ENCODE measurements at places on chromosomes 3 and 15. TPM values are rescaled to one million over a fixed set of nuclear protein-coding genes. Genes with fewer than 3 reads are reported as not detected.

GRCh38 chr15:57457726-57458125 lies 81.4 kb downstream of the CGNL1 start:
- no peak overlapping the region for H3K27ac ChIP-seq
- H3K4me3 ChIP-seq: no peak overlapping the region
- H3K4me1 ChIP-seq: peaks cover 17% of the 10 kb centered on the region
- no peaks in the 10 kb centered on the region for H3K36me3 ChIP-seq
- no peak for DNase-seq

- no peaks in the 10 kb centered on the region for H3K27me3 ChIP-seq
- H3K36me3 ChIP-seq: no peaks in the 10 kb centered on the region
- H3K27ac ChIP-seq: no peak within 1 kb of the TSS
- no peak for DNase-seq
- H3K4me1 ChIP-seq: peaks cover 19% of the 10 kb centered on the region
- no peak within 1 kb of the TSS for H3K4me3 ChIP-seq
Measured at GRCh38 chr3:129974564-129974832, at the start of gene TRH. Gene TRH, plus strand, starts transcription at chr3:129974720. Its CDS starts 1,097 bp downstream, at chr3:129975817.

GRCh38 chr15:64743691-64744090 lies 31.7 kb downstream of the RBPMS2 start:
- no peaks in the 10 kb centered on the region for H3K4me1 ChIP-seq
- H3K27me3 ChIP-seq: no peaks in the 10 kb centered on the region
- H3K4me3 ChIP-seq: no peak overlapping the region
- no peak for DNase-seq
- no peaks in the 10 kb centered on the region for H3K36me3 ChIP-seq

GRCh38 chr3:123522320-123523022 lies 62.4 kb downstream of the HACD2 start:
- no peak for DNase-seq
- no peak overlapping the region for H3K27ac ChIP-seq
- H3K36me3 ChIP-seq: no peaks in the 10 kb centered on the region
- no peaks in the 10 kb centered on the region for H3K27me3 ChIP-seq
- peaks cover 15% of the 10 kb centered on the region for H3K4me1 ChIP-seq
- H3K4me3 ChIP-seq: no peak overlapping the region

GRCh38 chr15:75694241-75695182 lies 18.1 kb downstream of the CSPG4 start:
- no peak overlapping the region for H3K4me3 ChIP-seq
- no peaks in the 10 kb centered on the region for H3K36me3 ChIP-seq
- no peak overlapping the region for H3K27ac ChIP-seq
- peak; percentile 65 for DNase-seq
- H3K4me1 ChIP-seq: peaks cover 16% of the 10 kb centered on the region

The TTC23 gene
- total RNA-seq: 26.4 TPM

The PLIN1 gene
- 277 TPM for total RNA-seq

- H3K27ac ChIP-seq: no peak overlapping the region
- H3K36me3 ChIP-seq: no peaks in the 10 kb centered on the region
- H3K4me3 ChIP-seq: no peak overlapping the region
- H3K4me1 ChIP-seq: no peaks in the 10 kb centered on the region
- H3K27me3 ChIP-seq: no peaks in the 10 kb centered on the region
Measured at GRCh38 chr3:134863915-134864314, 68.9 kb downstream of the EPHB1 start.

DNA sequence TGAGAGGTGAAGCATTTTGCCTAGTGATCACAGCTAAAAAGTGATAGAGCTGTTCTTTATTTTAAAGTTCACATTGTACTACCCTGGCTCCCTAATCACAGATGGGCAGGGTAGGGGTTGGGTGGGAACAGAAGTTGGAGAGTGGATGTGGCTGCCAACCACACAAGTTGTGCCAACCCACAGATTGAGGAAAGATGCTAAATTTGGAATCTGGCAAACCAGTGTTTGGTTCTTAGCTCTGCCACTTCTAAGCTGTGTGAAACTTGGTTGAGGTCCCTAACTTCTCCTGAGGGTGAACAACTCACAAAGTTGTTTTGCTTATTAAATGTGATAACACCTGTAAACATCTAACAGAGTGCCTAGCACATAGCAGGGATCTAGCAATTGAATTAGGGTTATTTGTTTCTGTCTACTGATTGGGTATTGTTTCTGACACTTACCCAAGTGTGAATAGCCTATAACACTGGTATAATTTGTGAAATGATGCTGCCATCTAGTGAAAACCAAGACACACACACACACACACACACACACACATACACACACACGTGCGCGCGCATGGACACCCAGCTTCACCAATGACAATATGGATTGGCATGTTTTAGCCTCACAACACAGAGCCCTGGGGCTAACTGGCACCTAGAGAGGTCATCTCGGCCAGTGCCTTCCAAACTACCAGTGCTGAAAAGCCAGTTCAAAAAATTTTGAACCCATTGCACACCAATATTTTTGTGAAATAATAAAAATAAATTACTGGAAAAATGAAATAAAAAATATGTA lies 25.3 kb downstream of the ADGRG7 start:
- no peaks in the 10 kb centered on the region for H3K27me3 ChIP-seq
- H3K4me3 ChIP-seq: no peak overlapping the region
- H3K36me3 ChIP-seq: no peaks in the 10 kb centered on the region

The MLF1 gene
- 4.3 TPM for total RNA-seq

- DNase-seq: no peak
- H3K4me1 ChIP-seq: peaks cover 10% of the 10 kb centered on the region
- no peak overlapping the region for H3K4me3 ChIP-seq
- H3K36me3 ChIP-seq: no peaks in the 10 kb centered on the region
Measured at GRCh38 chr3:66041828-66042227, 3.1 kb upstream of the MAGI1 start.

DNA sequence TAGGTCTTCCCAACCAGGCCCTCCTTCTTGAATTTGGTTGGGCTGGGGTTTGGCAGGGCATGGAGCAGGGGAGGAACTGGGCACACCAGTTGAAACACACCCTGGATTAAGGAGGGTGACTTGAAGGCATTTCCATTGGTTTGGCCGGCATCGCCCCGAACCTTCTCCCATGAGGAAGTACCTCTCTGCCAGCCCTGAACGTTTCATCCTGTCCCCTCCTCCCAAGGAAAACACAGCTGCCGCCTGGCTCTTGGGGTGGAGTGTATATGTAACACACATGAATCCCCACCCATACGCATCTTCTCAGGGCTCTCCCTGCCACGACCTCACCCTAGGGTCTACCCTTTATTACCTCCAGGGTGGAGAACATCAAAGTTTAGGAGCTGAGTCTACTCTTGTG lies 14.6 kb downstream of the UBAP1L start:
- H3K27ac ChIP-seq: no peak overlapping the region
- H3K36me3 ChIP-seq: peaks cover 8% of the 10 kb centered on the region
- H3K4me1 ChIP-seq: no peaks in the 10 kb centered on the region
- H3K4me3 ChIP-seq: no peak overlapping the region

GRCh38 chr3:78029775-78030174 lies 989.9 kb downstream of the ROBO2 start:
- DNase-seq: no peak
- no peaks in the 10 kb centered on the region for H3K27me3 ChIP-seq
- H3K4me3 ChIP-seq: no peak overlapping the region
- no peaks in the 10 kb centered on the region for H3K4me1 ChIP-seq
- H3K27ac ChIP-seq: no peak overlapping the region

- no peaks in the 10 kb centered on the region for H3K27me3 ChIP-seq
- no peak overlapping the region for H3K27ac ChIP-seq
- H3K4me1 ChIP-seq: no peaks in the 10 kb centered on the region
Measured at GRCh38 chr3:30548600-30548999, 57.8 kb upstream of the TGFBR2 start.

The MYZAP gene
- 16.3 TPM for total RNA-seq

The PLA2G4E gene
- not detected for total RNA-seq

The SIAH2 gene
- total RNA-seq: 17.1 TPM

The COL7A1 gene
- 2.3 TPM for total RNA-seq

GRCh38 chr3:134617608-134618477 lies 33.0 kb downstream of the KY start:
- no peaks in the 10 kb centered on the region for H3K36me3 ChIP-seq
- no peaks in the 10 kb centered on the region for H3K27me3 ChIP-seq
- no peak for DNase-seq
- no peak overlapping the region for H3K27ac ChIP-seq
- H3K4me1 ChIP-seq: no peaks in the 10 kb centered on the region
- no peak overlapping the region for H3K4me3 ChIP-seq

DNA sequence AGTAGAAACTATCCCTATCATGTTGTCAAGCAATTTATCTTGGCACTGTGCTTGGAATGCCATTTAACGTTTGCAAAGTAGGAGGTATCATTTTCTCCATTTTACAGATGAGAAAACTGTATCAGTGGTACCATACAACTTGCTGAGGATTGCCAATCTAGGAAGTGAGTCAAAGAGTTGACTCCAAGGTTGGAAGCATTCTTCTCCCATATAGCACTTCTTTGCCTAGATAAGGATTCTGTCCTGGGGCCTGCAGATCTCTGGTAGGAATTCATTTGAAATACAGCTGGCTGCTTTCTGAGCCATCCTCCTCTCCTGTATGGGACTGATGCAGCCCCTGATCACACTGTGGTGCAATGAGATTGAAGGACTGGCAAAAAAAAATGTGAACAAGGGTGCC lies 170.2 kb downstream of the ALDH1A2 start:
- H3K27ac ChIP-seq: no peak overlapping the region
- H3K36me3 ChIP-seq: no peaks in the 10 kb centered on the region

The PROK2 gene
- total RNA-seq: not detected

GRCh38 chr3:37861620-37862041 lies at the start of gene CTDSPL:
Gene CTDSPL, plus strand, starts transcription at chr3:37861880. Its CDS starts 320 bp downstream, at chr3:37862200.
- H3K4me3 ChIP-seq: peak within 1 kb of the TSS; percentile 34
- peak; percentile 54 for DNase-seq
- peak within 1 kb of the TSS; percentile 81 for H3K27ac ChIP-seq
- no peaks in the 10 kb centered on the region for H3K36me3 ChIP-seq
- peaks cover 35% of the 10 kb centered on the region for H3K4me1 ChIP-seq

The MED12L gene
- 0.33 TPM for total RNA-seq

DNA sequence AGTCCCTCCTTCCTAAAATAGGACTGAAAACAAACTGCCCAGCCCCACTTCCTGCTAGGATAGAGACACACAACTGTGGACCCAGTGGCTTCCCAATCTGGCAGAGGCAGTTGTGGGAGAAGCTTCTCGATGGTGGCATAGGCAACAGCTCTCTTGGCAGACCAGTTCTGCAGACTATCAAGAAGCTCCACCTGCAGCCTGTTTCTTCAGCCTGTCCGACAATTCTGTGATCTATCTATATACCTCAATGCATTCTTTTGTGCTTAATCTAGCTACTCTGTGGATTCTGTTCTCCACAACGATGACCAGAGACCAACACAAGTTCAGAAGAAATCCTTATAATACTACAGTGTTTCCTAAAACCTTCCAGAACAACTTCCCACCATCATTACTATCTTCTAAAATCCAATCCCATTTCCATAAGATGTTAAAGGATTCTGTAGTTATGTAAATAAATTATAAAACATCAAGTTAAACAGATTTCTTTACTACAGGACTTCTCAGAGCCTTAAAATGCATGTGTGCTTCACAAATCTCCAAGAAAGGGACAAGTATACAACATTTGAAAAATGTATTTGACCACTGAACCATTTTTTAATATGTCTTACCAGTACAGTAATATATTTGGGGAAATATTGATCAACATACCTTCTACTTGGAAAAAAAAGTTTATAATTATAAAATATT lies 57.7 kb downstream of the IGF2BP2 start:
- no peaks in the 10 kb centered on the region for H3K27me3 ChIP-seq
- H3K4me3 ChIP-seq: no peak overlapping the region
- no peaks in the 10 kb centered on the region for H3K36me3 ChIP-seq
- peaks cover 12% of the 10 kb centered on the region for H3K4me1 ChIP-seq
- H3K27ac ChIP-seq: no peak overlapping the region
- no peak for DNase-seq

- no peaks in the 10 kb centered on the region for H3K36me3 ChIP-seq
- H3K4me3 ChIP-seq: no peak overlapping the region
- no peaks in the 10 kb centered on the region for H3K27me3 ChIP-seq
- no peaks in the 10 kb centered on the region for H3K4me1 ChIP-seq
Measured at GRCh38 chr3:184832044-184832443, 20.1 kb downstream of the VPS8 start.

- no peak for DNase-seq
- no peaks in the 10 kb centered on the region for H3K27me3 ChIP-seq
- H3K27ac ChIP-seq: no peak overlapping the region
Measured at GRCh38 chr15:31221936-31222515, 104.6 kb upstream of the KLF13 start.

The CADPS gene
- total RNA-seq: 67.6 TPM

The ESYT3 gene
- 6.0 TPM for total RNA-seq

GRCh38 chr3:165491487-165491886 lies 295.3 kb upstream of the SLITRK3 start:
- H3K4me1 ChIP-seq: no peaks in the 10 kb centered on the region
- H3K36me3 ChIP-seq: no peaks in the 10 kb centered on the region
- H3K27me3 ChIP-seq: no peaks in the 10 kb centered on the region
- H3K27ac ChIP-seq: no peak overlapping the region

DNA sequence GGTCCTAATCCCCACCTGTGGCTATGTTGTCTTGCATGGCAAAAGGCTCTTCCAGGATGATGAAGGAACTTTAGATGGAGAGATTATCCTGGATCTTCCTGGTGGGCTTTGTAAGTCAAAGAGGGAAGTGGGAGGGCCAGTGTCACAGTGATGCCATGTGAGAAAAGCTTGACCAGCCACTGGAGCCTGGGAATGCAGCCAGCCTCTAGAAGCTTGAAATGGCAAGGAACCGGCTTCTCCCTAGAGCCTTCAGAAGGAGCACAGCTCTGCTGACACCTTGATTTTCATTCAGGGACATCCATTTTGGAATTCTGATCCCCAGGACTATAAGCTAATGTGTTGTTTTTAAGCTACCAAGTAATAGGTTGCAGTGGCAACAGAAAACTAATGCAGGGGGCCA lies 58.3 kb downstream of the CLEC3B start:
- no peak overlapping the region for H3K27ac ChIP-seq
- H3K27me3 ChIP-seq: no peaks in the 10 kb centered on the region

DNA sequence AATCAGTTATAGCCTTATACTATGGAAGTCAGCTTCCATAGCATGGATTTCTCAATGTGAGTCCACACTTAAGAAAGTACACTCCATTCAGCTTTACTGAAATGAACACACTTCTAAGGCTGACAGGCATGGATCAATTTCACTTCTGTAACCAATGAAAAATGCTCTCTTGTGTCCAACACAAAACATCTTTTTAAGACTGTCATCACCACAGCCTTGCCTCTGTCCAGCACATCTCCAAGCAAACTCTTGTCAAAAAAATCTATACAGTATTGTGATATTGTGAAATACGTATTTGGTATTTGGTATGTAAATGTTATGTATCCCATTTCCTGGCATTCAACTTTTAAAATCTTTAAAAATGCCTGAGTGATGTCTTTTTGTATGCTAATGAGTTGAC lies 208.7 kb downstream of the RAP2B start:
- no peak overlapping the region for H3K4me3 ChIP-seq
- H3K27me3 ChIP-seq: no peaks in the 10 kb centered on the region

GRCh38 chr3:48186631-48187300 lies 1.5 kb downstream of the CDC25A start:
- H3K36me3 ChIP-seq: no peaks in the 10 kb centered on the region
- H3K4me3 ChIP-seq: no peak overlapping the region
- no peaks in the 10 kb centered on the region for H3K27me3 ChIP-seq
- no peak for DNase-seq
- H3K27ac ChIP-seq: no peak overlapping the region

All from body of pancreas (tissue), 4 donors.